NCI-H1417 treated with DMSO at 0.1 percent for 48 hours (cell line): ENCODE measurements at places on chromosomes 1 and 21.
A peak's percentile ranks its signal among the peaks of the same experiment; 100 is the strongest.

GRCh38 chr21:26761174-26761915 is 83.9 kb downstream of the ADAMTS1 start:
- no peak for DNase-seq

GRCh38 chr1:206498685-206499084 is 8.6 kb upstream of the RASSF5 start:
- DNase-seq: no peak

DNA sequence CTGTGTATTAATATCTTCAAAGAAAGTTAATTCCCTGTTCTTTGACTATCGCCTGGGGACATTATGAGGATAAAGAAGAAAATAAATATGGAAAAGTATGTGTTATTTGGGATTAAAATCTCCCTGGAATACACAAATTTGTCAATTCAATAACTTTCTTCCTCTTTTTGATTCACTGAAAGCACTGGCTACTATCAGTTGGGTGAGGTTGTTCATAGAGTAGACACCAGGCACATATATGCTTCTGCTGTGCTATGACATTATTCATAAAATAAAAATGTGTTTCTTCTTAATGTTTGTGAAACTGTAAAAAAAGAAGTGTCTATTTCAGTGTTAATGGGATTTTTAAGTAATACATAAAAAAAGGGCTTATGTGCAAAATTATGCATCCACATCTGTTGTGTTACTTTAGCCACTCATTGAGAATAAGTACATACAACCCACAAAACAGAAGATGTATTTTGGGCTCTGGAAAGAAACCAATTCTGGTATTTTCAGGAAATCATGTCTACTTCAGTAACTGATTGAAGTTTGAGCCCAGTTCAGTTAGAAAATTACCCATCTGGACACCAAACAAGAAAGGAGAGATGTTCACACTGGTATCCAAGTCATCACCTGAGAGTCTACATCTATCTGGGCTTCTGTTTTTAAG is 169.4 kb downstream of the GABPA start:
- no peak for DNase-seq

GRCh38 chr1:195745189-195746010 is 862.8 kb downstream of the KCNT2 start:
- DNase-seq: peak; percentile 16

DNA sequence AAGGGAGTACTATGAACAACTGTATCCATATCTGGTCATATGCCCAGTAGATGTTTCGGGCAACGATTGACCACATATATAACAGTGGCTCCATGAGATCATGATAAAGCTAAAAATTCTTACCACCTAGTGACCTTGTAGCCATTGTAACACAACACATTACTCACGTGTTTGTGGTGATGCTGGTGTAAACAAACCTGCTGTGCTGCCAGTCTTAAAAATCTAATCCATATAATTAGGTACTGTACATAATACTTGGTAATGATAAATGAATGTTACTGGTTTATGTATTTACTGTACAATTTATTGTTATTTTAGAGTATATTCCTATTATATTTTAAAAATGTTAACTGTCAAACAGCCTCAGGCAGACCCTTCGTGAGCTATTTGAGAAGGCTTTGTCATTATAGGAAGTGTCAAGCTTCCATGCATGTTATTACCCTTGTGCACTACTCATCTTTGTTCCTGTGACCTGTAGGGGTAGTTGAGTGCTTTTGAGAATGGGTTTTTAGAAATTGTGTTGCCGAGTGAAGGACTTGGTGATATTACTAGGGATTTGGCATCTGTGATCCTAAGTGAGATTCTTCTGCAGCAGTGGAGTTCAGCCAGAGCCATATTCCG is 23.6 kb downstream of the DIP2A start:
- no peak for DNase-seq

- no peak for DNase-seq
These were observed 135.0 kb downstream of the ATP5PO start for GRCh38 chr21:33780631-33781030.

- DNase-seq: no peak
These were observed 85.3 kb downstream of the SEC16B start for GRCh38 chr1:177884479-177885021.

DNA sequence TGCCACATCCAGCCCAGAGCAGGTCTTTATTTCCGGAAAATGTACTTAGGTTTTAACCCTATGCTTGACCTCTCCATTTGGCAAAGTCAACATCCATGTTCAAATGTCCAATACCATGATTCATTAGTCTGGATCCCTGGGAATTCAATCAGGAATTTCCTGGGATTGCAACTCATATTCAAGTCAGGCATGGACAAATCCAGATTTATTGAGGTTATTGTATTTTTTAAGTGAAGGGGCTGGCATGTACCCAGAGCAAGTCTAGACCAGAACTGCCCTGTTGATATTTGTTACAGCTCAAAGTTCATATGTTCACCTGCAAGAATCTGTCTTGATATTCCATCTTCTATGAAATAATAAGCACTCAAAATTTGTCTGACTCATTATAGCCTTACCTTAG is 521.1 kb downstream of the ADGRL2 start:
- DNase-seq: no peak

DNA sequence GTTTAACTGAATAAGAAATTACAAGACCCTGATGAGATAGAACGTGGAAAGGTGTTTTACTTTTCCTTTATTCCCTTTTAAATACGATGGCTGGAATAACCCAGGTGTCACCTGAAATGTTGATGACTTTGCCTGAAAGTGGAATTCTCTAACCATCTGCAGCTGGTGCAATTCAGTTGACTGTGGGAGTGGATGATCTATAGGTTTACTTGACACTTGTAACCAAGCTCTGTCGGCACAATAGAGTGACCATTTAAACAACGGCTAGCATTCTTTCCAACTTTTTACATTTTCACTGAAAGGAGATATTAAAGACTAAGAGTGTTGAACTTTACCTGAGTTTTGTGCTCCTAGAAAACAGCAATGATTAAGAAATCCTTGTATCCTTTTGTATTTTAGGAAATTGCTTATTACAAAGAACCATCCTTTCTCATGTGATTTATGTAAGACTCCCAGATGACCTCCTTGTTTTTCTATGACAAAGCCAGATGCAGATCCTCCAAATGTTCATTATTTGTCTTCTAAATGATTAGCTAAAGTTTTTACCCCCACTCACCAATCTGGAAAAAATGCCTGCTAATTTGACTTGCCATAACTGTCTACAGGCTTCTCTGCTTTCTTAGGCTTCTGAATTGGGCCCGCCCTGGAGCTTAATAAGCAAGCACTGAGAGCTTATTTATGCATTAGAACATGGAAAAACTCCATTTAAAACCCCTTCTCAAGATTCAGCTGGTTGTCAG is 129.5 kb upstream of the LRRC7 start:
- no peak for DNase-seq

DNA sequence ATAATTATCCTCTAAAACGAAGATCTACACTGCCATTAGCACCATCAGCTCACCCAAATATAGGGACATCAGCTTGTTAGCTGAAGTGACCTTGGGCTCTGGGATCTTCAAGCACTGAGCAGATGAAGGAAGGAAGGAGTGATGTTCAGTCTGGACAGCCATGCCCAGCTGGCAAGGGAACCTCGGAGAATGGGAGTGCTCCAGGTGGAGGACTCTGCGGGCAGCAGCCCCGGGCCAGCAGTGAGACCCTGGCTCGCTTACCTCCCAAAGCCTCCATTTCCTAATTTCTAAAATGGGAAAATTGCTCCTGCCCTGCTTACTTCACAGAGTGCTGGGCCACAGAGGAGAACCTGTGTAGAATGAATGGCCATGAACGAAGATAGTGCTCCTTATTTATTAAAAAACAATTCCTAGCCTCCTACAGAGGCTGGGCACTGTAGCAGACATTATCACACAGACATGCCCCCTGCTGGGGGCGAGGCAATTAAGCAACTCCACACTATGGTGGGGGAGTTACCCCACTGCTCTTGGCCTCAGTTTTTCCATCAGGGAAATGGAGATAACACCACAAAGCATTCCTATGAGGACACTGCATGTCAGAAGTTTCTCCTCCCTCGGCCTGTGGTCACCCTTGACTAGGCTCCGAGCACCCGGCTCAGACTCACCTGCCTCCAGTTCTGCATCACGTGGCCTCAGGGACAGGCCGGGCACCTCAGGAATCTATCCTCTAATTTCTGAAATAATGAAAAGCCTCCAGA is 117.6 kb downstream of the KCNN3 start:
- no peak for DNase-seq

DNA sequence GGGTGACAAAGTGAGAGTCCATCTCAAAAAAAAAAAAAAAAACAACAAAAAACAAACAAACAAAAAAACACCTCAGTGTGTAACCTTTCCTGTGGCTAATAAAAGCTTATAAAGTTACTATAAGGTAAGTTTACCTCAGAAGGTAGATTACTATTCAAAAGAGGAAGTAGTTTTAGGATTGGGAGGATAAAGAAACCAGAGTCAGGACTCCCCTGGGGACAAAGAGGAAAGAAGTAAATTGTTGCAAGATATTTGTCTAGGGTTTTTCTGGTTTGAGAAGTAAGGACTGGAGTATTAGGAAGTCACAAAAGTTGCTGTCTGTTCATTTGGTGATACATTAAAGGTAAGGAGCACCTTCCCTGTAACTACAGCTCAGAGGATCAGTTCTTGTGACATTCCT is 23.8 kb upstream of the CENPF start:
- DNase-seq: no peak

DNA sequence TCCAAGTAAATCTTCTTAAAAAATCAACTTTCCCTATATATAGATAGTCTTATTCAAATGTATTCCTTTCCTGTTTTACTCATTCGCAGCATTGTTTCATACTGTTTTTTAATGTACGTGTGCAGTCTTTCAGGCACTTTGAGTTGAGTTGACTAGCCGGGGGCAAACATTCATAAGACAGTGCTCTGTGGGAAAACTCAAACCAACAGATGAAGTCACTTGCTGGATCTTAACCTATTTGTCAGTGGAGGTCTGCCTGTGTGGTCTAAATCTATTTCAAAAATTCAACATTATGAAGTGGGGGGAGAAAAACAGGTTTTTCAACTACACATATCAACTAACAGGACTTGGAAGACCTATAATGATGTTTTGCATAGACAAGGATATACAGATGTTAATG is 6.2 kb downstream of the HSD11B1 start:
- DNase-seq: no peak

- no peak for DNase-seq
These were observed 85.7 kb upstream of the CXADR start for GRCh38 chr21:17427157-17427556.

- DNase-seq: no peak
These were observed 24.1 kb upstream of the NPHP4 start for GRCh38 chr1:6016191-6016865.

GRCh38 chr1:201376464-201377374 is 761 bp downstream of the TNNT2 start:
- DNase-seq: no peak

- DNase-seq: no peak
These were observed 43.9 kb downstream of the NOS1AP start for GRCh38 chr1:162113419-162113818.

DNA sequence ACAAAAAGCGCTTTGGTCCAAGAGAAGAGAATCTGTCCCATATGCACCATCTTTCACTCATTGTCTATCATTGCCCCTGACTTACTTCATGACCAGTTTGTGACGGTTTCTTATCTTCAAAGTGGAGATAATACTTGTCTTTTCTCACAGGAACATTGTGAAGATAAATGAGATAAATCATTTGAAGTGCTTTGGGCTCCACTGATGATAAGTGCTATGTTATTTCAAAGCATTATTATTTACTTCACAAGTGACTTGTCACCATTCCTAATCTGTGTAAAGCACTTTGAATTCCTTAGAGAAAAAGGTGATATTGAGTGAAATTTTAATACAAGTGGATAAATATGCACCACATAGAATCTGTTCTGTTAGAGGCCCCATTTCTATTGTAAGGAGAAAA is 731.6 kb upstream of the PTBP2 start:
- DNase-seq: no peak

- no peak for DNase-seq
These were observed 1.8 kb upstream of the PLCH2 start for GRCh38 chr1:2474104-2474844.

GRCh38 chr1:153190373-153190772 is 12.9 kb upstream of the LELP1 start:
- no peak for DNase-seq

GRCh38 chr1:221911714-221912113 is 169.8 kb upstream of the DUSP10 start:
- DNase-seq: no peak

DNA sequence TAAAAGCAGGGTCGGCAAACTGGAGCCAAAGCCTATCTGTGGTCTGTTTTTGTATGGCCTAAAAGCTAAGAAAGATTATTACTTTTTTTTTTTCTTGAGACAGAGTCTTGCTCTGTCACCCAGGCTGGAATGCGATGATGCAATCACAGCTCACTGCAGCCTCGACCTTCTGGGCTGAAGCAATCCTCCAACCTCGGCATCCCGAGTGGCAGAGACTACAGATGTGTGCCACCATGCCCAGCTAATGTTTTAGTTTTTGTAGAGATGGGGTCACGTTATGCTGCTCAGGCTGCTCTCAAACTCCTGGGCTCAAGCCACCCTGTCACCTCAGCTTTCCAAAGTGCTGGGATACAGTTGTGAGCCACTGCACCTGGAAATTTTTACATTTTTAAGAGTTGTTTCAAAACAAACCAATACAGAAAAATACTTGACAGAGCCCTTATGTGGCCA is 6.5 kb upstream of the GLRX2 start:
- DNase-seq: no peak

DNA sequence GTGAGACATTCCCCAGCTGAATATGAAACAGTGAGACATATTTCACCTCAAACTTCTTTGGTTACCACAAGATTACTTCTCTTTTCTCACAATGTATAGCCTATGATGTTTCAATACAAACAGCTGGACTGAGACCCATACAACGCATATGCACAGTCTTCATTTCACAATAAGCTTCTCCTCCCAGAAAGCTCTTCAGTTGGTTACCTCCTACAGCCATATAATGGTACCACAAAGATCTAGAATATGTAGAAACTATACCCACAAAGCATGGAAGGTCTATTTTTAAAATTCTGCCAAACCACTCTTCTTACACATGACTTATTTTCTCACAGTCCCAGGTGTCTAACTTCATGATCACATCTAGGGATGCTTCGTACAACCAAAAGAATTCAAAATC is 70.8 kb downstream of the JAK1 start:
- no peak for DNase-seq

GRCh38 chr1:8731162-8731561 is 86.3 kb downstream of the RERE start:
- no peak for DNase-seq

- peak; percentile 5 for DNase-seq
These were observed 28.5 kb downstream of the CNIH3 start for GRCh38 chr1:224644553-224645154.

- DNase-seq: no peak
These were observed 107.2 kb downstream of the DNM3 start for GRCh38 chr1:171948511-171948910.

DNA sequence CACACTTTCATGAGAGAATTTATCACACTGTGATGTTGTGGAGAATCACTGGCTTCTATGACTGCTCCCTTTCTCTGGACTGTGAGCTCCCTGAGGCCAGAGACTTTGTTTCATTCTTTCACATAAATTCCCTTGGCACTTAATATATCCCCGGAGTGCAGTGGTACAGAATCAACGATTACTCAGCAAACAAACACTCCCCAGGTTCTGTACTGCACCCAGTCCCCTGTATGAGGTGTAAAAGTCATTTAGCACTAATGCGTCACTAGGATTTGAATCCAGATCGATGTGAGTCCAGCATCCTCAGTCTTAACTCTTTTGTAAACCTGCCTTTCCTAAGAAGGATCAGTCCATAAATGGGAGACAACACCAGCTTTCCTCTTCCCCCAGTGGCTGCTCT is 6.8 kb upstream of the UTP25 start:
- DNase-seq: no peak

GRCh38 chr1:75836528-75837100 is 39.9 kb downstream of the MSH4 start:
- DNase-seq: no peak

- DNase-seq: no peak
These were observed 726 bp downstream of the TMEM54 start for GRCh38 chr1:32900371-32900955.
